ENCODE measurements at places on chromosomes 13 and 19.

- DNase-seq = no peak
These were observed 290.5 kb downstream of the RFC3 start for GRCh38 chr13:34108410-34108809.

- no peak for DNase-seq
These were observed 14.7 kb downstream of the MEX3D start for GRCh38 chr19:1553415-1553814.

DNA sequence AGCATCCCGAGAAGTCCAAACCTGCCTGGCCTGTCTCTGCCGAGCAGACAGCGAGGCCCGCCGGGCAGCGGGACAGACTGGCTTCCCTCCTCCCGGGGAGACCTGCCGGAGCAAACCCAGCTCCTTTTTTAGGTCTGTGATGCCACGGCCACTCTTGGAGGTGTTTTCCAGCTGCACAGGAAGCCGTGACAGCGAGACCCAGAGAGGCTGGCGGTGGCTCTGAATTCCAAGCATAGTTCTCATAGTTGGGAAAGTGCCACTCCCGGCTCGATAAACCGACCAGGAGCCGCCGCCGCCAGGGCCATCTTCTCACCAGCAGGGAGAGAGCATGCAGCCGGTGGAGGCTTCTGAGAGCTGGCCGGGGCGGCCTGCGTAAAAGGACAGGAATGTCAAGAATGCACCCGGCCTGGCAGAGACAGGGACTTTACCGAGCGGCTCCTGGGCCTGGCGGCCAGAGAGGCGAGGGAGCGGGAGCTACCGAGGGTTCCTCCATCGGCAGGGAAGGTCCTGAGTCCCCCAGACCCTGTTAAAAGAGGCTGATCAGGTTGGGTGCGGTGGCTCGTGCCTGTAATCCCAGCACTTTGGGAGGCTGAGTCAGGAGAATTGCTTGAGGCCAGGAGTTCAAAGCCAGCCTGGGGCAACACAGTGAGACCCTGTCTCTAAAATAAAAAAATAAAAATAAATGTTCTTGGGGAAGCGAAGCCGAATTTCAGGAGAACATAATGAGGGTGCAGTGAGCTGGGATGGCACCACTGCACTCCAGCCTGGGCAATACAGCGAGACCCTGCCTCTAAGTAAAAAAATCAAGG, 64.9 kb downstream of the GADD45B start:
- no peak for DNase-seq

GRCh38 chr19:40768869-40769268, 6.5 kb upstream of the MIA start:
- no peak for DNase-seq

Measured in SHP77 (cell line).